ENCODE measurements at places on chromosomes 5 and 9.

- DNase-seq = no peak
These were observed 32.1 kb upstream of the ALDH1A1 start for GRCh38 chr9:72984991-72985390.

DNA sequence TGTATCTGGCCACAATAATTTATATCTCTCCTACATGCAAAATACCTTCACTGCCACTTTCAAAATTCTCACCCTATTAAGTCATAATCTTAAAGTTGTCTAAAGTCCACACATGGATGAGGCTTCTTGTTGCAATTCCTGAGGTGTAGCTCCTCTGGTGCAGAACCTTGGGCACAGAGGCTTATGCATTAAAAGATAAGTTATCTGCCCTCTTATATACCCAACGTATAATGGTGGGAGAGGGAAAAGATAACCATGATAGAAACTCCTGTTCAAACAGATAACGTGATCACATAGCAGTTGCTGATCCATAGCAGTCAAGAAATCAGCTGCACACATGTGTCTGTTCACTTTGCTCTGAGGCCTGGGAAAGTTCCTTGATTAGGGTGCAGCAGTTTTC, 1767.0 kb downstream of the MAT2B start:
- no peak for DNase-seq

DNA sequence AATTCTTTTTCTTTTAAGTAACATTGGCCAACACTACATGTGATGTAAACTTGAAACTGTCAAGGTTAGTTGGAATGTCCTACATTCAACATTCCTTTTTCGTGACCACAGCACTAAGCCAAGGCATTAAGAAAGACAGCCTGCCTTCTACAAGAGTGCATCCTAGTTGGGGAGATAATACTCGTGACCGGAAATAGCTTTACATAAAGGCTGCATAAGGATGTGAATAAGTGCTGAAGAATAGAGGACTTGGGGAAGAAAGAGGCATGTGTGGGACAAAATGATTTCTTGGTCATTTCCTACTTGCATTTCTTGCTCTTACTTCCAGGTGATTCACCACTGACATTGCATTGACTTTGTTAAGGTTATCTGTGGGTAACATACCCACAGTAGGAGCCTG, 282.0 kb downstream of the DMRT2 start:
- no peak for DNase-seq

DNA sequence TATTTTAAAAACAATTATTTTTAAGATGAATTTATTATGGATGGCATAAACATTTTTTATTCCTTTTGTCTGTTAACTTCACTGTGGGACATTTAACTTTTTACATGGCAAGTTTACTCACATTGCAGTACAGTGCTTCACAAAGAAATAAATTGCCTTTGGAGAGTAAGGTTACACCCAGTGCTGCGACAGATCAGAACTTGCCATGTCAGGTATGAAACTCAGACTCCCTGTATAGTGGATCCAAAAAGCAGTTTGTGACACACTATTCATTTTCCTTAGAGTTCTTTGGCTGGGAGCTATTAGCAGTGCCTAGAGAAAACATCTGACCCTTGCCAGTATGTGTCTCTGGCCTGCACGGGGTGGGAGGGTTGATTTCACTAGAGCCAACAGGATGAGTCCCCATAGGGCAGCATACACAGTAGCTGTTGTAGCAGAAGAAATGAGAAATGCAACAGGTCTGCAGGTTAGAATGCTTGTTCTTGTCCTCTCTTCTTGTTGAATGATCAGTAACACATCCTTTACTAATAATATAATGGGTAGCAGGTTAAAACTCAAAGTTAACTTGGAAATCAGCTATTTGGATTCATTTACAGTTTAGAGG, 42.9 kb downstream of the STARD4 start:
- no peak for DNase-seq

GRCh38 chr5:178434016-178434761, 156.0 kb downstream of the COL23A1 start:
- no peak for DNase-seq

DNA sequence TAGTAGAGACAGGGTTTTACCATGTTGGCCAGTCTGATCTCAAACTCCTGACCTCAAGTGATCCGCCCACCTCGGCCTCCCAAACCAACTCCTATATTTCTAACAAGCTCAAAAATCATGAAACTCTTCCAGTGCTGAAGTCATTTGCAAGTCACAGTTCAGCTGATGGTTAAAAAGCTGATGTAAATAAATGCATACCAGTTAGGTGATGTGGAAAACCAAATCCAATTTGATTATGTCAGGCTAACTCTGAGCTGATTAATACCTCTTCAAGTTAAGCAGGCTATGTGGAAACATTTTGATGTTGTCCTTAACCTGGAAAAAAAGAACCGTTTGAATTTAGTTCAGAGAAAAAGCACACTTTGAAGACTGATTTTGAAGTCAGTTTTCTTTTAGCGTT, 51.0 kb downstream of the TMEM252 start:
- DNase-seq = no peak

DNA sequence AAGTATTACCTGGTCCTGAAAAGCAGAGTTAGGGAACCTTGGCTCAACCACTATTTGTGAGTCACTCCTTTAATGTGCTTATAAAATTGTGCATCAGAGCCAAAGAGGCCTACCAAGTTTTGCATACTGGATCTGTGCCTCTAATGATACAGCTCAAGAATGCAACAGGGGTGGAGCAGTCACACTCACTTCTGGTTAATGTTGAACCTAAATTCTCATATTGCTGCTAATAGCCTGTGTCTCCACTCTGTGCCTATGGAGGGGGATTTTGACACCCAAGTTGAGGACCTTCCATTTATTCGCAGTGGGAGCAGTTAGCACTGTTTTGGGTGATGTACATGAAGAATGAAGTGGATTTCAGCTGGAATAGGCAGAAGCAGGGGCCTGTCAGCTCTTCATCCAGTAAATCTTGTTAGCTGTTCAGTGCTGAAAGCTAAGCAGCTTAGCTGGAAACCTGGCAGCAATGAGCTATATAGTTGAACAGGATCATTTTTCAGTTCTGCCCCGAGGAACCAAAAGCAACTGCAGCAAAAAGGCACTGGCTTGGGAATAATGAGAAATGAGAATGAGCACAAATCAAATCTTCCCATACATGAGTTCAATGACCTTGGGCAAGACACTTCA, 9.7 kb downstream of the SH3TC2 start:
- DNase-seq = no peak

GRCh38 chr9:105039175-105039799, 111.3 kb upstream of the ABCA1 start:
- no peak for DNase-seq

GRCh38 chr9:16170119-16170518, 617.3 kb downstream of the CCDC171 start:
- no peak for DNase-seq

DNA sequence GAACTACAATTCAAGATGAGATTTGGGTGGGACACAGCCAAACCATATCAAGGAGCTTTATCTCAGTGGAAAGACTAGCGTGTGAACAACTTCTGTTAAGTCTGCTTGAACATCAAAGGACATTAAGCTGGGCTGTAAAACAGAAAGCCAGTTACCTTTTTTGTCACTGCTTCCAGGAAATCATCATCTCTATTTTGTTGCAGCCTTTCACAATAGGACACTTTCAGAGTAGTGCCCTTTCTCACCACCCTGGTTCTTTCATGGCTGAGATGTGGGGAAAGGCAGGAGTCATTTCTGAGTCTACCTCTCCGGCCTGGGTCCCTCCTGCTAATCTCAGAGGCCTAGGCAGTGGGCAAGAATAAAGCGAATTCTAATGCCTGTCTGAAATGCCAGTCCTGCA, 96.2 kb upstream of the PPP1R2B start:
- DNase-seq = no peak

- no peak for DNase-seq
These were observed 220.3 kb downstream of the SPATA31D1 start for GRCh38 chr9:82208741-82209450.

GRCh38 chr9:71909887-71910649, 925 bp downstream of the ABHD17B start:
- no peak for DNase-seq

- DNase-seq = no peak
These were observed 12.1 kb downstream of the CCL28 start for GRCh38 chr5:43400082-43400481.

DNA sequence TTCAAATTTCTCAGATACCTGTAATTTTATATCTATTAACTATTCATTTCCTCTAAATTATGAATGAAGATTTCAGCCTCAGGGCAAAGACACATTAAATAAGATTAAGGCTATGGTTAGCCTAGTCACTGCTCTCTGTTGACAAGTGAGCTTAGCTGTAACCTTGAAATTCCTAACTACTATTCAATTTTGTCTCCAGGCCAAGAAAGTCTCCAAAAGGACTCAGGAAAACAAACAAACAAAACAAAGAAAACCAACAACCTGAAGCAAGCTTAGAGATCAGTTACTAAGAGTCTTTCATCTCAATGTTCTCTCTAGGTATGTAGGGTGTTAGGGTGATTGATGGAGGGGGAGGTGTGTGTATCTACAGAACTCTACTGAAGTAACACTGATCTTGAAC, 9.6 kb upstream of the CTNNAL1 start:
- no peak for DNase-seq

DNA sequence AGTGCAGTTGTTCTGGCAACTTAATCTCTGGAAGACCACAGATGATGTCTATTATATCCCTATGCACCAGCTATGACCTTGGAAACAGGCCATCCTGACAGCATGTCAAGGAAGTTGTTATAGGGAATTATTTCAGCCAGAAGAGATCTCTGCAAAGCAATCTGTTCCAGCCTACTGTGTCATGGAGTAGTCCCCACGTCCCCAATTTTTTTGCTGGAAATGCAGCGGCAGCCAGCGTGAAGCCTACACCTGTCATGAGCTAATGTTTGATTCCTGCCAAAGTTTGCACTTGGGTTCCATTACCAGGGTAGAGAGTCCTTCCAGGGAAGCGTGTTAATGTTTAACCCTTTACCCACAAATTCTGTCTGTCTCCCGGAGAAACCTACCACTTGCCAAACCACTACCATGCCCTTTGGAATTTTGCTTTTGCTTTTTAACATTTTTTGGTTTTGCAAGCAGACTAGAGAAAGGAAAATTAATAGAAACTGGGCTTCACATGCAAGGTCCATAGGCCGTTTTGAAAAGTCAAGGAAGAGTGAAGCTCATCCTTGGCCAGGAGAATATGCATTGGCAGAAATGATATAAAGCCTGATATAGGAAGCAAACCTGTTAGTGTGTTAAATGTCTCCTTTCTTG, 174.9 kb upstream of the SPRY4 start:
- DNase-seq = no peak

- DNase-seq = no peak
These were observed at the start of gene ANKDD1B for GRCh38 chr5:75611311-75612225. ANKDD1B (plus strand) TSS chr5:75611453; CDS start chr5:75611635, 182 bp downstream.

GRCh38 chr9:131774636-131775035, 34.8 kb upstream of the RAPGEF1 start:
- DNase-seq = no peak

GRCh38 chr5:172274951-172275753, 8.4 kb downstream of the UBTD2 start:
- DNase-seq = peak; percentile 52

GRCh38 chr5:74310997-74311930, 329.3 kb downstream of the ENC1 start:
- no peak for DNase-seq

DNA sequence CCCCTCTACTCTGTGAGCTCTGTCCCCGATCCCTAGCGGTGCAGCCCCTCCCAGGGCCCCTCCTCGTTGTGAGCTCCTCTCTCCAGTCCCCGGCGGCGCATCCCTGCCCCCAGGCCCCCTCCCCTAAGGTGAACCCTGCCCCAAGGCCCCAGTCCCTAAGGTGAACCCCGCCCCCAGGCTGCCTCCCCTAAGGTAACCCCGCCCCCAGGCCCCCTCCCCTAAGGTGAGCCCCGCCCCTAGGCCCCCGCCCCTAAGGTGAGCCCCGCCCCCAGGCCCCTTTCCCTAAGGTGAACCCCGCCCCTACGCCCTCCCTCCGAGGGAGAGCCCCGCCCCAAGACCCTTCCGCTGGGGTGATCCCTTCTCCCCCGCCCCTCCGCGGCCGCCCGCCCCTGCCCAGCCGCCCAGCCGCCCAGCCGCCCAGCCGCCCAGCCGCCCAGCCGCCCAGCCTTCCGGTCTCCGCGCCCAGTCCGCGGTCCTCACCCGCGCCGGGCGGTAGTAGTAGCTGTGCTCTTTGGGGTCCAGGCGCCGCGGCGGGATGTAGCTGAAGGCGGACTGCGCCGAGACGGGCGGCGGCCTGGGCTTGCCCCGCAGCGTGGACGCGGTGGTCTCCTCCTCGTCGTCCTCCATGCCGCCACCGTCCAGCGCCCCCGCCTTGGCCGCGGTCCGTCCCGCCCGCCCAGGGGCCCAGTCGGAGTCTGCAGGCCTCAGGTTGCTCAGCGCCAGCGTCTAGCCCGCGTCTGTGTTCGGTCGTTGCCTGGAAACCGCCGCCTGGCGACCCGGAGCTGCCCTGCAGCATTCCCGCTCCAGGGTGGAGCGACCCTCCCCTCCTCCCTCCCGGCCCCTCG, at the start of gene CFAP90:
Gene CFAP90, minus strand, starts transcription at position 739 of the 845 bp plus-strand sequence. Its CDS starts 112 bp downstream, at position 627.
- DNase-seq = no peak

DNA sequence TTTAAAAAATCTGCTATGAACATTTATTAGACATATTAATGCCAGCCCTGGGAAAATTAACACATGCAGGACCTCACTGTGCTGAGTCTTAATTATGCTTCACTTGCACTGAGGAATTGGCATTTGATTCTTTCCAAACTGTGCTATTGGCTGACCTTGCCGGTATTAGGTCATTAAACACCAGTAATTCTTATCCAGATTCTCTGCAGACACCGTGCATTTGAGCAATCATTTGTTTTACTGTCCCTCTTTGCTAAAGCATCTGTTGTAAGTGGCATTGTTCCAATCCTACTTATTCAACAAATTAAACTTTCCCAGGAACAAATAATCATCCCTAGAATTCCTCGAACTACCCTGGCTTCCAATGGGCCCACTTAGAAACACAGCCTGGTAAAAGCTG, 145.0 kb downstream of the SLC12A2 start:
- no peak for DNase-seq

DNA sequence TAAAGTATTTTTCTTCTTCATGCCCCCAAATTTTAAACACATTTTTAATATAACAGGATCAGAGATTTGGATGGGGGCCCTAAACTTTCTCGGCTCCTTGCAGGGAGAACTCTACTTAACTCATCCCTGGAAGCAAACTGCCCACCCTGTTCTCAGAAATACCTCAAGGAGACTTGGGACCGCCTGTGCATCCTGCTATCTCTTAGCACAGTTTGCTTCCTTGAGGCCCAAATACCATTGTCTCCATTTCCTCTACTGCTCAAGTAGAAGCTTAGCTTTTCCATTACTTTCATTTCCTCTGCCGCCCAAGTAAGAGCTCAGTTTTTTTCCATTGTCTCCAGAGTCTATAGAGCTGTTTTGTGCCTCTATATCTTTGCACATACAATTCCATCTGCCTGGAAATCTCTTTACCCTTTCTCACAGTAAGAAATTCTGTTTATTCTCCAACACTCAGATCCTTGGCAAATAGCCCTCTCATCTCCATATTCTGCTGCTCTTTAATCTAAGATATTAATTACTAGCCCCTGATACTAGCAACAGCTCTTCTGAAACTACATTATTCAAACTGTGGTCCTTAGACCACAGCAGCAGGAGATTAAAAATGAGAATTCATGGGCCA, 137.8 kb downstream of the CEMIP2 start:
- no peak for DNase-seq
